ENCODE measurements at places on chromosomes 16 and 17. TPM values are rescaled to one million over a fixed set of nuclear protein-coding genes. Genes with fewer than 3 reads are reported as not detected.

DNA sequence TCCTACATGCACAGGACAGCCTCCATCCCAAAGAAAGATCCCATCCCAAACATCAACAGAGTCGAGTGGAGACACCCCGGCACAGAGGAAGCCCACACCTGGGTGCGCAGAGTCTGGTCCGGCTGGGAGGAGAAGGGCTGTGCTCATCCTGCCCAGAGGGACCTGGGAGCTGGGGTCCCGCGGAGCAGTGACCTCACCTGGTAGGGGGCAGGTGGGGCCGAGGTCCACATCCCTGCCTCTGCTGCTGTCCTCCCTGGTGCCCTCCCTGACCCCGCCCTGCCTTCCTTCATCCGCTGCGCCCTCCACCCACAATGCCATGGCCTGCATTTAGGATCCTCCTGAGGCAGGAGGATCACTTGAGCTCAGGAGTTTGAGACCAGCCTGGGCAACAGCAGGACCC is 2.9 kb downstream of the C16orf90 start:
- H3K27me3 ChIP-seq, result no peaks in the 10 kb centered on the region
- H3K27ac ChIP-seq, result no peak overlapping the region
- H3K4me1 ChIP-seq, result no peaks in the 10 kb centered on the region
- peaks cover 5% of the 10 kb centered on the region for H3K36me3 ChIP-seq
- DNase-seq, result no peak
- no peak overlapping the region for H3K4me3 ChIP-seq

DNA sequence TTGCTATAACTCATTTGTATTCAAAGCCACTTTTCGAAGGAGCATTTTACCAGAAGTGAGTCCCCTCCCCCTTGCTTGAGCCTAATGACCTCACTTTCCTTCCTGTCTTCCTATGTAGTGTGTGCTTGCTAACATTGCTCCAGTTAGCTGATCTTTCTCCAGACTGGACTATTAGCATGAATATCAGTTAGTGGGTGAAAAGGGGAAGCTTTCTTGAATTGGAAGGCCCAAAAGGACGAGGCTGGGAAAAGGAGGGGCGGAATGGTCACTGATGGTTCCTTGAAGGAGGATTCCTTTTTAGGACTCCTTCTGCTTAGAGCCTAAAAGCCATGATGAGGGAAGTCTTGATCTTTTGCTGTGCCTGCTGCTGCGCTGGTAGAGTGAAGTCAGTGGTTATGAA is 11.9 kb downstream of the MAP3K3 start:
- H3K27ac ChIP-seq, result no peak overlapping the region
- no peaks in the 10 kb centered on the region for H3K4me1 ChIP-seq
- no peak for DNase-seq
- peaks cover 38% of the 10 kb centered on the region for H3K36me3 ChIP-seq
- no peaks in the 10 kb centered on the region for H3K27me3 ChIP-seq

DNA sequence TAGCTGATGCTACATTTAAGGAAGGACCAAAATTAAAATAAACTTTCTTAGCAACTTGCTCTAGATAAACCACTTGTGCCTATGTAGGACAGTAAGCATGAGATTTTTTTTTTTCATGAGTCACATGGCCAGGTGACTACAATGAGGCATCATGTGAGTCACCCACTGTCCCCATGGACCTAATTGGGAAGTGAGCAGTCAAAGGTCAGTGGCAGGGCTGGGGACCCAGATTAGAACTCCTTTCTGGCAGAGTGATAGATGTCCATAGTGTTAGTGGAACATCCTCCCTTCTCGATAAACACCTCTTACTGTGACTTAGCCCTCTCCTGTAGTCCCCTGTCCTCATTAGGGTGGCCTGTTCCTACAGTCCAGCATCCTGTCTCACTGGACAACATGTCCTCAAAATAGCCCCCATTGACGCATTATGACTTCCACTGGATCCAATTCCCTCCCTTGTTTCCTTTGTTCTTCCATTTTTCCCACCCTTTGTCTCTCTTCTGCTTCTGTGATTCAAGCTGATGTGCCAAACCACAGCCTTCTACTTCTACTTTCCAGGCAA is 12.4 kb downstream of the ITGB3 start:
- no peak overlapping the region for H3K27ac ChIP-seq
- no peaks in the 10 kb centered on the region for H3K27me3 ChIP-seq
- H3K4me3 ChIP-seq, result no peak overlapping the region
- peak; percentile 30 for DNase-seq

- no peaks in the 10 kb centered on the region for H3K27me3 ChIP-seq
- no peak overlapping the region for H3K27ac ChIP-seq
- H3K36me3 ChIP-seq, result peaks cover 6% of the 10 kb centered on the region
- H3K4me3 ChIP-seq, result no peak overlapping the region
- no peak for DNase-seq
- no peaks in the 10 kb centered on the region for H3K4me1 ChIP-seq
Observed at GRCh38 chr16:26688105-26688504, 378.6 kb upstream of the C16orf82 start.

DNA sequence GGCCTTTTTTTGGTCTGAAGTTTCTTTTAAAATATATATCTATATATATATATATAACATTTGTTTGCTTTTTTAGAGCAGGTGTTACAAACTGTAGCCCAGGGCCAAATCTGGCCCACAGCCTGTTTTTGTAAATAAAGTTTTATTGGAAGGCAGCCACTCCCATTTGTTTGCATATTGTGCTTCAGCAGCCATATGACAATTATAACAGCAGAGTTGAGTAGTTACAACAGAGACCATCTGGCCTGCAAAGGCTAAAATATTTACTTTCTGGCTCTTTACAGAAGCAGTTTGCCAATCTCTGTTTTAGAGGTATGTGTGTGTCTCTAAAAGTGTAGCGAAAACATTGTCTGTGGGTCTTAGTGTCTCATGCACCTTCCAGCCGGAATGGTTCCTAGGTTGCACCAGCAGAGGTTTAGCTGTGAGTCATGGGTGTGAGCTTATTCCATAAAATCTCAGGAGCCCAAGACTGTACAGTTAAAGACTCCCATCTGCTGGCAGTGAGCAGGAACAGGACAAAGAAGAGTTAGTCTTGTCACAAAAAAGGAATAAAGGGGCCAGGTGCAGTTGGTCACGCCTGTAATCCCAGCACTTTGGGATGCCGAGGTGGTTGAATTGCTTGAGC is 23.8 kb downstream of the LCMT1 start:
- peak; percentile 36 for DNase-seq

DNA sequence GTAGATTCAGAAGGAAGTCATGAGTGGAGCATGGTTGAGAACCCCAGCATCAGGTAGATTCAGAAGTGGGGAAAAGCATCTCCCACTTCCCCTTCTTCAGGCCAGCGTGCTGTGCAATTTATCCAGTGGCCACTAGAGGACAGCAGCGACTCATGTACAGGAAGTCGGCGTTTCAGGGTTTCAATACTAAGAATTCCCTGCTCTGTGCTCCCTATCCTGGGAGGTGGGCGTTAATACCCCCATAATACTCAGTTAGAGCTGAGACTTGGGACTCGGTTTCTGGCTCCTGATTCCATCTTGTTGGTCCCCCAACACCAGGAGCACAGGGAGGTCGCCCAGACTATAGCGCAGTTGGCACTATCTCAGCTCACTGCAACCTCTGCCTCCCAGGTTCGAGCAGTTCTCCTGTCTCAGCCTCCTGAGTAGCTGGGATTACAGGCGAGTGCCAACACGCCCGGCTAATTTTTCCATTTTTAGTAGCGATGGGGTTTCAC is 75.3 kb upstream of the AMZ2 start:
- H3K4me3 ChIP-seq, result no peak overlapping the region
- H3K36me3 ChIP-seq, result no peaks in the 10 kb centered on the region
- peak; percentile 67 for DNase-seq
- H3K4me1 ChIP-seq, result no peaks in the 10 kb centered on the region
- H3K27me3 ChIP-seq, result no peaks in the 10 kb centered on the region
- H3K27ac ChIP-seq, result no peak overlapping the region

The BMERB1 gene
- 4.3 TPM for total RNA-seq

GRCh38 chr17:3885970-3886369 is 6.9 kb downstream of the CAMKK1 start:
- H3K4me3 ChIP-seq, result no peak overlapping the region
- H3K4me1 ChIP-seq, result peaks cover 27% of the 10 kb centered on the region
- DNase-seq, result peak; percentile 59
- H3K36me3 ChIP-seq, result peaks cover 38% of the 10 kb centered on the region
- H3K27me3 ChIP-seq, result no peaks in the 10 kb centered on the region

The GCGR gene
- total RNA-seq, result not detected

DNA sequence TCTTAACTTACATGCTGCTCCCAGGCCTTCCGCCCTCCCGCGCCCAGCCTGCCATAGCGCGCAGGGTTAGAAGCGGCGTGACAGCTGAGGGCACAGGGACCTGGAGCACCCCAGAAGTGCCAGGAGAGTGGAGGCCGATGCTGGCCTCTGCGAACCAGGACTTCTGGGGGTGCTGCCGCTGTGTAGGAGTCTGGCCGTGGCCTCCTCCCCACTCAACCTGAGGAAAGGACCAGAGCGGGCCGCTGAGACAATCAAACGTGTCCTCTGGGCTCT is 1.9 kb upstream of the TMEM204 start:
- no peaks in the 10 kb centered on the region for H3K4me1 ChIP-seq
- H3K27ac ChIP-seq, result no peak overlapping the region
- H3K27me3 ChIP-seq, result no peaks in the 10 kb centered on the region
- no peaks in the 10 kb centered on the region for H3K36me3 ChIP-seq
- no peak overlapping the region for H3K4me3 ChIP-seq

The MAP2K6 gene
- total RNA-seq, result 0.37 TPM

The SCIMP gene
- not detected for total RNA-seq

The PRAC1 gene
- not detected for total RNA-seq
